ENCODE measurements at places on chromosomes 2 and 18.
A peak's percentile ranks its signal among the peaks of the same experiment; 100 is the strongest.

DNA sequence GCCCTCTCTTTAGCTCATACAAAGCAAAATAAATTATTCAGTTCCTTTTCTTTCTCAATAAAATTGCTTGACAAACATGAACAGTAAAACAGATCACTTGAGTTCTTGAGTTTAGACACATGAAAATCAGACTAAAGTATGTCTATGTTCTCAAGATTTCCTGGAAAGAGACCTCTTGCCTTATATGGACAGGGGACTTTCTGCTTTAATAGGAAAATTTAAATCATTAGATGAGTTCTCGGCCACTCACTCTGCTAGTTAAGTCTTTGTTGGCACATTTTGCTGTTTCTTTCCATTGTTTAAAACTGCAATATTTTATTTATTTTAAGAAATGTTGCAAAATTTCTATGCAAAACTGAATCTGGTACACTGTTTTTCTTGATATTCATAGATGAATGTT lies 207.8 kb downstream of the RND3 start:
- no peak for DNase-seq

DNA sequence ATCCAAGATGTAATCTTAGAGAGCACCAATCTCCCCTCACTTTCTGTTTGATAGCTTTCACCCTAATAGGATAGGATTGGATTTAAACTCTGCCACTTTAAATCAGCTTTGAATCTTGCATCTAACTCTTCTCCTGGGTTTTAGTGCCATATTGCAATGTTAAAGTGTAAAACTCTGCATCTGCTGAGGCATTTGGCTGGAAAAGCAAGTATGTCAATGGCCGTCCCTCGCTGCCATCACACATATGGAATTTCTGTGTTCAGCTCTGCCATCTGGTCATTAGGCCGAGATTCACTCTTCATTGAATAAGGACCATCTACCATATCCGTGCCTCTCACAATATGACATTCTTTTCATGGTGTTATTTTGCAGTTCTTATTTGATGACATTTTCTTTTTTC lies 728.1 kb upstream of the PIK3C3 start:
- DNase-seq = no peak

- no peak for DNase-seq
These were observed 15.4 kb downstream of the IL1B start for GRCh38 chr2:112821142-112821541.

GRCh38 chr2:203709416-203710040 lies 3.1 kb downstream of the CD28 start:
- DNase-seq = no peak

- peak; percentile 96 for DNase-seq
These were observed 67.2 kb downstream of the POLR1A start for GRCh38 chr2:86038291-86039081.

GRCh38 chr2:214450118-214450894 lies 39.5 kb downstream of the VWC2L start:
- no peak for DNase-seq

GRCh38 chr2:30410217-30410616 lies 36.8 kb upstream of the LCLAT1 start:
- DNase-seq = no peak

DNA sequence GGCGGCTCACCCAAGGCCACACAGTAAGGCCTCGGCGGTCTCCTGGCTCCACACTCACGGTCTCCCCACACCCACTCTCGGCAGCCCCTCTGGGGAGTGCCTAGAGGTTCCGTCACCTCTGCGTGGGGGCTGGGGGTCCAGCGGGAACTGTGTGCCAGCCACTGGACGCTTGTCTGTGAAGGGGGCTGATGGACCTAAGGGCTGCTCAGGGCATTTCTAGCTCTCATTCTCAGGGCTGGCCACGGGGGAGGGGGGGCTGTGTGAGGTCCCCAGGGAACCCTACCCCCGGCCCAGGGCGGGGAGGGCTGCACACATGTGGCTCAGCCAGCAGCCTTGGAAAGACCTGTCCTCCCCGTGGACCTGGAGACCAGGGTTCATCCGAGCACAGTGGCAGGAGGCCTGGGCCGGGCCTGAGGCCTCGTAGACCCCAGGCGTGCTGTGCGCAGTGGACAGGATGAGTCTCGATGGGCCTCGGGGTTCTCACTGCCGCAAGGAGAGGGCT lies 27.1 kb upstream of the ODC1 start:
- no peak for DNase-seq

DNA sequence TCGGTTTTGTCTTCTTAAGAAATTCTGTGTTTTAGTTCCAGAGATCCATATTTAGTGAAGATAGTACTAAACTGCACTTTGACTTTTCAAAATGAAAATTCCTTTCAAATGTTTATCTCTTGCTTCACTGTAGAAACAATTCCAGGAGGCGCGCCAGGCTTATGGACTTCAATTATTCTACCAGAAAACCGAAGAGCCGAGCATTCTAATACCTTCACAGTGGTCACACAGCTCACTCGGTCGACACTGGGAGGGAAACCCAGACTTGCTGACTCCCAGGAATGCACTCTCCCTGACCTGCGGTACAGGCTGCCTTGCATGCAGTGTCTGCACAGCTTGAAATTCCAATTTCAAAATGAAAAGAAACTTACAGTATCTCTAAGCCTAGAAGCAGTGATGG lies 119.9 kb upstream of the PIEZO2 start:
- no peak for DNase-seq

- DNase-seq = no peak
These were observed 65.2 kb upstream of the RAPH1 start for GRCh38 chr2:203600286-203600685.

- DNase-seq = no peak
These were observed 13.0 kb downstream of the XDH start for GRCh38 chr2:31401580-31401979.

DNA sequence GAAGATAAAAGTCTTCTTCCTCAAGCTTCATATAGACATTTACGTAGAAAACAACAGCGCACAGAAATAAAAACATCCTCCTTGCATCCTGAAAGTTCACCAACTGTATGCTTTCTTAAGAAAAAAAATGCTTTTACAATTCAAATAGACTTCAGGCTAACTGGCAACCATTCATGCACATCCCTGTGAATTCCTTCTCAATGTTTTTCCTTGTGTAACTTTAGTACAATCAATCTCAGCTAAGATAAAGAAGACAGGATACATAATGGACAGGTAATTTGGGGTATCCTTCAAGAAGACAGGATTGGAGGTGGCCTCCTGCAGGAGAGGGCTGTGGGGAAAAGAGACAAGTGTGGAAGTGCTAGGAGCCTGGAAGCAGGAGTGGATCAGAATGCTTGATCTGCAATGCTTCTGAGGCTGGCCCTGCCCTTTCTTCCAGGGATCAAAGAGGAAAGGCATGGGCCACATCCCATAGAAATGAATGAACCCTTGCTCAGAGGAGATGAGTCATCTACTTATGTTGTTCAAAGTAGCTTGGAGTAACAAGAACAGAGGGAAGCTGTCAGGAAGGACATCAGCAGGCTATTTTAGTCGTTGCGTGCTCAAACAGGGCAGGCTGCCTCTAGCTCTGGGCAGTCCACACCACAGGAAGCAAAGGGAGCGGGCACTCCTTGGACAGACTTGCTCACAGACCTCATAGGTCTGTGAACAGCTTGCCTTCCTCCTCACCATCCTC lies 126.6 kb downstream of the TMEM131 start:
- DNase-seq = no peak

- no peak for DNase-seq
These were observed 227.6 kb upstream of the HNRNPA3 start for GRCh38 chr2:176984987-176985386.

DNA sequence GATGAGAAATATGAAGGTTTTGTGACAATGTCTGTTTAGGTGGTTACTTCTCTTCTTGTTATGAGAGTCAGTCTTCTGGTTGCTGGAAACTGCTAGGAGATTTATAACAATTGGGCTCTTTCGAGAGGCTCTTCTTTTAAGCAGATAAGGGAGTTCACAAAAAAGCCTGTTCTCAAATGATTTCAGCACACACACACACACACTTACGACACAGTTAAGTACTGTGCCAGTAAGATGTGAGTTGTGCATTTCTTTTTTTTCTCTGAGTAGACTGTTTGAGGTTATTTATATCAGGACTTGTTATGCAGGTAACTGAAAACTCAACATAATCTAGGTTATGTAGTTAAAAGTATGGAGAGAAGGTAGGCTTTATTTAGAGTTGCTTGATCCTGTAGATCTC lies 49.8 kb downstream of the MSH2 start:
- DNase-seq = no peak

- DNase-seq = no peak
These were observed 1018.2 kb upstream of the NXPH2 start for GRCh38 chr2:139798391-139798790.

- peak; percentile 30 for DNase-seq
These were observed 155.5 kb downstream of the TMEM247 start for GRCh38 chr2:46634905-46635304.

GRCh38 chr18:26981360-26982082 lies 116.0 kb upstream of the AQP4 start:
- DNase-seq = no peak

DNA sequence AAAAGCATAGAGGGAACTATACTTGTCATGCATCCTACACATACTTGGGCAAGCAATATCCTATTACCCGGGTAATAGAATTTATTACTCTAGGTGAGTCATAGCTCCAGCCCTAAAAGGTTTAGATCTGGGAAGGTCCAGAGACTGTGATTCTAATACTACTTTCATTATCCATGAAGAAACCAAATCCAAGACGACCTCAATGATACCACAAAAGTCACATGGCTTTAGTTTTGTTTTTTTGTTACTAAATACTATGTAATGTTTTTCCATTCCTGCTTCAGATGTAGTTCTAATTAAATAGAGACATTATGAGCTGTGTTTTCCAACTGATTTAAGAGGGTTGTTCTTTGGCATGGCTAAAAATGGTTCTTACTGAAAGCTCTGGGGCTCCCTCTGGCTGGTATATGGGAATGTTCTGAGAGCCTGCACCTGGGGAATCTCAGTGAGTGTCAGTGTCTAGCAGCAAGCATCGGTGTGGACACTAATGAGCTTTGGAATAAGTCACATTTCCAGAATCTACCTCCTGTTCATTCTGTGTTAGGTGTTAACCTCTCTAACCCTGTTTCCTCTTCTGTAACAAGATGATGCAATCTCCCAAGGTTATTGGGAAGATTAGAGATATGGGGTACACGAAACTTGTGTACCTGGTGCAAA lies 20.5 kb upstream of the IL1RL2 start:
- DNase-seq = no peak

DNA sequence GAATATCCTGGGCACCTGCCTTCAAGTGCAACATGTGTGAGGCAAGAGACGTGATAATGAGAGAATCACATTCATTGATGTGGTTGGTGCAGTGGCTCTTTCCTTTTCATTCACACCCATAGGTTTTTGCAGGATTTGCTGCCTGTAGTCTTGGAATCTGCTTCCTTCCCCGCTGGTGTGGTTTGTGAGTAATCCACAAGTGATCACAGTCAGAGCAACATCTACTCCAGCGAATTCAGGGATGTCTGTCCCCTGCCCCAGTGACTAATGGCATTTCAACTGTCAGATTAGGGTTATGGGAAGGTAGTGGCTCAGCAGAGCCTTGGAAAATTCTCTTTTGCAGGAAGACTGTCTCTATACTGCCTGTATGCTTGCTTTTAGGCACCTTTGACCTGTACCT lies 225.5 kb upstream of the RBMS1 start:
- DNase-seq = no peak

- no peak for DNase-seq
These were observed 65.1 kb downstream of the COA5 start for GRCh38 chr2:98543214-98543613.

GRCh38 chr2:12340164-12340563 lies 376.6 kb upstream of the TRIB2 start:
- DNase-seq = no peak

DNA sequence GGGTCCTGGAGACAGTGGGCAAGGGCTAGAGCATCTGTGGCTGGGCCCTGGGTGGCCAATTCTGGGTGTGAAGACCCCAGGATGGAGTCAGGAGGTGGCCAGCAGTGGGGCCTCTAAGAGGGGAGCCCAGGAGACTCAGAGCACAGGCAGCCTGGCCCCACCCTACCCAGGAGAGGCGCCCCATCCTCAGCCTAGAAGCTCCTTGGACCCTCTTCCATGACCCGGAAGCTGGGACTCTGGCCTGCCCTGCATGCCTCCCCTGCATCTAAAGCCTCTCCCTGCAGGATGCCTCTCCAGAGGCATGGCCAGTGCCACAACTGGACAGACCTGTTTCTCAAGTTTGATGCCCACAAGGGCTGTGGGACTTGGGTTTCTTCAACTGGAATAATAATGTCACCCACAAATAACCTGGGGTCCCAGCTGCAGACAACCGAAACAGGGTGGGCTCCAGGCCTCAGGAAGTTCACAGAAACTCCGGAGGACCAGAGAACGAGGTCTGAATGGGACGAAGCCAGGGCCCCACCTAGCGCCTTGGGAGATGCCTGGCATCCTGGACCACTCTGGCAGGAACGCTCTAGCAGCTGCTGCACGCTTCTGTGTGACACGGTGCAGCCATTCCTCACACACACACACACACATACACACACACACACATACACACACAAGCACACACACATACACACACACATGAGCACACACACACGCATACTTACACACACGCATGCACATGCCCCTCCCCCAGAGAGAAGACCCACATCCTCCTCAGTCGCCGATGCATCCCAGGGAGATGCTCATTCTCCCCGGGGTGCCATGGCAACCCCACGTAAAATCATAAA lies 16.4 kb downstream of the KCNIP3 start:
- no peak for DNase-seq

DNA sequence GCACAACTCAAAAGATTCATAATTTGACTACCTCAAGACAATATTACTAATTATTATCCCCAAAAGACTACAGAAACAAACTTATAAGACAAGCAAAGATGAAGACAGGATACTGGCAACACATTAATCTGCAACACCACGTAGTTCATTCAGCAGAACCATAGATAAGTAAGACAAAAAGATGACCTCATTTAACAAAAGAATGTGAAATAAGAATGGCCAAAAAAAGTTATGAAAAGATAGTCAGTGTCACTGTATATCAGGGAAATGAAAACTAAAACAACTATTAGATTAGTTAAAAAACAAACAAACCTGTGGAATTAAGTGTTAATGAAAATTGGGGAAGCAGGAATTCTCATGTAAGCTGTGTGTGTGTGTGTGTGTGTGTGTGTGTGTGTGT lies 19.4 kb downstream of the PSMD14 start:
- no peak for DNase-seq

DNA sequence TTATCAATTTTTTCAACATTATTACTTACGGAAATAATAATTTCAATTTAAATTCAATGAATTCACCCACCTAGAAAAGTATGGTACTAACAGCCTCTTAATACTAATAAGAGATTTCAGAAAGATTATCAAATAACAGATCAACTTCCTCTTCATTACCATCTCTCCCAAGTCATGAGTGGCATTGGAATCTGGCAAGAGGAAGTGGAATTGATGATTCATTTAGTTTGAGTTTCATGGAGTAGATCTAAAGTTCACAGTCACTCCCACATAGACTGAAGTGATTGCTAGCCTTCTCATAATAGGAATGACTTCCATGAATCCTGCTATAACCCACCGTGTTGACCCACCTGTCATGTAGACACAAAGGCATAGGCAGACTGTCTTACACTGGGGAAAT lies 77.7 kb upstream of the WDR75 start:
- DNase-seq = no peak

All from central memory CD4-positive, alpha-beta T cell (primary cell).